ENCODE measurements at places on chromosomes 1 and 21. TPM values are rescaled to one million over a fixed set of nuclear protein-coding genes. Genes with fewer than 3 reads are reported as not detected.

DNA sequence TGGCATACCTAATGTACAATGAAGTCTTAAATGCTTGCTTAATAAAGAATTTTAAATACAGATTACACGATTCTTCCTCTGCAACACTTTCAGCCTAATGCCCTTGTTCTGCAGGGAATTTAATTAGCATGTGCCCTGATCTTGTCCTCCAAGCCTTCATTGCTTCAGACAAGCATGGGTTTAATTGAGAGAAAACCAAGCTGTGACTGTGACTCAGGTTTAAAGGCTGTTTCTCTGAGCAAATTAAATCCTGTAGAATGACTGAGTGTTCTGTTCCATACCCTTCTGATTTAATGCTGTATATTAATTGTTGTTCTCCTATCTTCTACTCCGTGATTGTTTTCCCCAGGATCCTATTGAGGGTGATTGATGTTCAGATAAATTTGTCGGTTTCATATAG lies 269.0 kb upstream of the PRMT6 start:
- no peaks in the 10 kb centered on the region for H3K27me3 ChIP-seq
- H3K4me1 ChIP-seq: no peaks in the 10 kb centered on the region
- no peak overlapping the region for H3K27ac ChIP-seq

- H3K4me3 ChIP-seq: no peak overlapping the region
- DNase-seq: no peak
- H3K4me1 ChIP-seq: no peaks in the 10 kb centered on the region
- no peak overlapping the region for H3K27ac ChIP-seq
- H3K36me3 ChIP-seq: no peaks in the 10 kb centered on the region
Measured at GRCh38 chr1:50048791-50049190, 25.0 kb upstream of the AGBL4 start.

Gene CD164L2
- total RNA-seq: not detected

Gene CASZ1
- total RNA-seq: 5.2 TPM

GRCh38 chr1:16979475-16980327 lies 719 bp downstream of the MFAP2 start:
- peak overlapping the region; percentile 46 for H3K27ac ChIP-seq
- DNase-seq: no peak

- no peak overlapping the region for H3K27ac ChIP-seq
- peak; percentile 26 for DNase-seq
- H3K4me3 ChIP-seq: no peak overlapping the region
- H3K4me1 ChIP-seq: peaks cover 7% of the 10 kb centered on the region
Measured at GRCh38 chr1:33165209-33165608, 16.6 kb downstream of the TRIM62 start.

- H3K36me3 ChIP-seq: no peaks in the 10 kb centered on the region
- H3K4me1 ChIP-seq: peaks cover 31% of the 10 kb centered on the region
- H3K27me3 ChIP-seq: no peaks in the 10 kb centered on the region
- no peak overlapping the region for H3K4me3 ChIP-seq
- H3K27ac ChIP-seq: no peak overlapping the region
- no peak for DNase-seq
Measured at GRCh38 chr1:32984455-32985171, 20.0 kb upstream of the RNF19B start.

Gene OLFML2B
- 8.0 TPM for total RNA-seq

Gene PPFIA4
- 2.7 TPM for total RNA-seq

Gene SEMA4A
- total RNA-seq: 21.5 TPM

GRCh38 chr1:156230473-156230837 lies 11.5 kb upstream of the BGLAP start:
- H3K27ac ChIP-seq: no peak overlapping the region
- peaks cover 6% of the 10 kb centered on the region for H3K36me3 ChIP-seq
- H3K27me3 ChIP-seq: no peaks in the 10 kb centered on the region
- no peak overlapping the region for H3K4me3 ChIP-seq
- no peak for DNase-seq
- no peaks in the 10 kb centered on the region for H3K4me1 ChIP-seq

DNA sequence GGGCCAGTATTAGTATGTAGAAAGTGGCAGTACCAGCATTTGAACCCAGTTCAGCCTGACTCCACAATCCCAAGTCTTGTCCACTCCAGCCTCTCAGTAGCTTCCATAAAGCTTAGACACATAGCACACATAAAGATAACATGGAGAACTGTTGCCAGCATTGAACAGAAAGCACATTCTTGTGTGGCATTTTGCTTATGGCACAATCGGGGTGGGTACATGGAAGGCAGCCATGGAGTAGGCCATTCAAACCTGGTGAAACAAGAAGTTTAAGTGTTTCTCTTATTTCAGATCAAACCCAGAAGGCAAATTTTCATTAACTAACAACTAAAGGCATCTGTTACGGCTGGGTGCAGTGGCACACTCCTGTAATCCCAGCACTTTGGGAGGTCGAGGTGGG lies 102.7 kb downstream of the HIVEP3 start:
- no peaks in the 10 kb centered on the region for H3K27me3 ChIP-seq
- no peaks in the 10 kb centered on the region for H3K4me1 ChIP-seq
- H3K36me3 ChIP-seq: no peaks in the 10 kb centered on the region
- no peak overlapping the region for H3K27ac ChIP-seq
- no peak overlapping the region for H3K4me3 ChIP-seq

GRCh38 chr1:186715887-186716809 lies 35.9 kb upstream of the PTGS2 start:
- H3K4me3 ChIP-seq: no peak overlapping the region
- H3K36me3 ChIP-seq: no peaks in the 10 kb centered on the region
- H3K27ac ChIP-seq: no peak overlapping the region
- no peaks in the 10 kb centered on the region for H3K27me3 ChIP-seq
- no peaks in the 10 kb centered on the region for H3K4me1 ChIP-seq
- DNase-seq: no peak

DNA sequence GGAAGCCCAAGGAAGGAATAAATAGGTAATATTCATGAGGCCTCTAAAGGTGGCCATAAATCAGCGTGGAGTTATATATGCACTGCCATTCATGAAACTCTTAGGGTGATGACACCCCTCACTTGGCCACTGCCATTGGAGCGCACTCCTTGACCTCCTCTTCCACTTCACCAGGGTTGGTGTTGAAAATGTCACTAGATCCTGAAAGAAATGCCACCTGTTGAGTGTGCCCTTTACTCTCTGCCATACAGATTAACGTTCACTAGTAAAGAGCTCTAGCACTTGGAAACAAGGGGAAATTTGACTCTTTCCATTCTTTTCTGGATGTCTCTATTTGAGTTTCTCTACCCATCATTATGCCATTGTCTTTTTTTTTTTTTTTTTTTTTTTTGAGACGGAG lies 83.5 kb upstream of the GREM2 start:
- H3K27ac ChIP-seq: no peak overlapping the region
- H3K4me1 ChIP-seq: no peaks in the 10 kb centered on the region
- no peak overlapping the region for H3K4me3 ChIP-seq
- DNase-seq: no peak
- H3K27me3 ChIP-seq: no peaks in the 10 kb centered on the region
- no peaks in the 10 kb centered on the region for H3K36me3 ChIP-seq

- no peaks in the 10 kb centered on the region for H3K27me3 ChIP-seq
- no peaks in the 10 kb centered on the region for H3K36me3 ChIP-seq
- H3K4me1 ChIP-seq: peaks cover 16% of the 10 kb centered on the region
- peak; percentile 78 for DNase-seq
Measured at GRCh38 chr21:43372663-43373361, 54.1 kb downstream of the SIK1 start.

DNA sequence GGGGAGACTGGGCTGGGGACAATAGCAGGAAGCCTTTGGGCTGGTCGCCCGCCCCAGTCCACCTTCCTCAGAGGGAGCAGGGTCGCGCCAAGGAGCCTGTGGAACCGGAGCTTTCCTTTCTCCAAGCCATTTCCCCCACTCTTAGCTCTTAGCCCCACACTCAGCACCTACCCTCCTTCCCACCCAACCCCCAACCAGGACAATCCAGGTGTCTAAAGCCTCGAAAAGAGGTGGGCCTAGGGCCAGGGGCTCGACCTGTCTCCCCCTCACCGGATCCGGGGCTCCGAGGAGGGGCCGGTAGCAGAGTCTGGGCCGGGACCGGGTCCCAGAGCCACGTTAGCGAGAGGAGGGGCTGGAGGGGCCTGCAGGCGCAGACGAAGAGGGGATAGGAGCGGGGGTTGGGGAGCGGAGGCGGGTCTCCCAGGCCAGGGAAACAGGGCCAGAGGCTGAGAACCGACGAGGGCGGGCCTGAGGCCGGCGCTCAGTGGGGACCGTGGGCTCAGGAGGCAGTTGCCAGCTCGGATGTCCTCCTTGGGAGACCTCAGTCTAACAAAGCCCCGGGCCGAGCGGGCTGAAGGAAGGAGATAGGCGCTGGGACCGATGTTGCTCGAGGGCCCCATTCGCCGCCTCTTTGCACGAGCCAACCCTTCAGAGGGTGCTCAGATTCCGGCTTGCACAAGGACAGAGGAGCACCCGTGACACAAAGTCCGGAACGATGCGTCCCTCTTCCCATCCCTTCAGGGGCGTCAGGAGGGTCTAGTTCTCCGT lies 943 bp downstream of the SEMA6C start:
- H3K4me1 ChIP-seq: peaks cover 25% of the 10 kb centered on the region
- no peaks in the 10 kb centered on the region for H3K36me3 ChIP-seq
- peak; percentile 32 for DNase-seq
- no peak overlapping the region for H3K4me3 ChIP-seq

GRCh38 chr1:154729577-154729976 lies 121.6 kb upstream of the ADAR start:
- DNase-seq: no peak
- no peaks in the 10 kb centered on the region for H3K36me3 ChIP-seq
- no peak overlapping the region for H3K27ac ChIP-seq
- H3K4me1 ChIP-seq: no peaks in the 10 kb centered on the region

DNA sequence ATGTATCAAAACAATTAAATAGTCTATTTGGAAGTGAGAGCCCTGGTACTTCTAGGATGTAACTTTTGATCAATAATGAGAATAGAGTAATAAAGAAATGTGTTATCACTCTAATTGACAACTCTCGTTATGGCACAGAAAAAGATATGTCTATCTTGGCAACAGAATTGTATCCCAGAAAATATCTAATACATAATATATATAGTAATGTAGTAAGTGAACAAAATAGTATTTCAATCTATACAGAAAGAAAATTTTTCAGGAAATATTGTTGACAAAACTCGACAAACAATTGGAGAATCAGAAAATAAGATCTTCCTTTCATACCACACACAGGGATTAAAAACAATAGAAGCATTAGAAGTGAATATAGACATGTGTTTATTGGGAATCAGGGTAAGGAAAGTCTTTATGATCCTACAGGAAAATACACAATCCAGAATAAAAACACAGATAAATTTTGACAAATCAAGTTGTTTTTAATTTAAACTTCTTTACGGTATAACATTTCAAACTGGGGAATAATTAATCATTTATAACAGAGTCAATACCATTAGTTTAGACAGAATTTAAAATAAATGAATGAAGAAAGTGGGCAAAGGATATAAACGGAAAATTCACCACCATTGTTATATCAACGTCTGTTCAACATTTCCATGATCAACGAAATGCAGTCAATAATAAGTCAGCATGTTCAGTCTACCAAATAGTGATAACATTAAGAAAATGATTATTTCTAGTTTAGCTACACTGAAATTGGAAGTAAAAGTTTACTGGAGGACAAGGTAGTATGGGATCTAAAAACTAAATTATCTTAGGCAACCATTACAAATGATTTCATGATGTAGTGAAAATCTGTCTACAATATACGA lies 1526.5 kb upstream of the TPTE start:
- no peaks in the 10 kb centered on the region for H3K36me3 ChIP-seq
- H3K4me1 ChIP-seq: no peaks in the 10 kb centered on the region
- H3K27ac ChIP-seq: no peak overlapping the region
- no peaks in the 10 kb centered on the region for H3K27me3 ChIP-seq
- no peak for DNase-seq
- H3K4me3 ChIP-seq: no peak overlapping the region

DNA sequence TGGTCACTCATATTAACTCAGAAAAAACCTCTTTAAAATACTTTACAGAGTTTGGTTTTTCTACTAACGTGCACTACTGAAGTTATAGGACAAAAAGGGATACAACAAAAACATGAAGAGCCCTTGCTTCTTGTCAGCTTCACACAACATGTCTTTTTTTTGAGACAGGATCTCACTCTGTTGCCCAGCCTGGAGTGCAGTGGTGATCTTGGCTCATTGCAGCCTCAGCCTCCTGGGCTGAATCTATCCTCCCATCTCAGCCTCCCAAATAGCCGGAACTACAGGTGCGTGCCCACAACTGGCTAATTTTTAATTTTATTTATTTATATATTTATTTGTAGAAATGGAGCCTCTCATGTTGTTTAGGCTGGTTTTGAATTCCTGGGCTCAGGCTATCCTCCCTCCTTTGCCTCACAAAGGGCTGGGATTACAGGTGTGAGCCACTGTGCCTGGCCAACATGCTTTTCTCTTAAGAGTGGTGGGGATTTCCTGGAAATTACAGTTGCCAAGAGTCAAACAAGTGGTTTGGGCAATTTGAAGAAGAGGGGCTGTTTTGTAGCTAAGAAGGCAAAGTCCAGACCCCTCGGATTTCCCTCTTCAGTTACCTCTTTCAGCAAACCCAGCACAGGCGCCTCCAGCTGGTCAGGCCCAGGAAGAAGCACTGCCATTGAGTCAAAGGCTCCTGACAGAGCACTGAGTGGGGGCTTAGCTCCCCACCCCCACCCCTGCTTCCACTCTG lies 6.4 kb upstream of the SMPDL3B start:
- H3K4me3 ChIP-seq: no peak overlapping the region
- H3K27ac ChIP-seq: no peak overlapping the region
- no peaks in the 10 kb centered on the region for H3K4me1 ChIP-seq
- no peaks in the 10 kb centered on the region for H3K27me3 ChIP-seq

DNA sequence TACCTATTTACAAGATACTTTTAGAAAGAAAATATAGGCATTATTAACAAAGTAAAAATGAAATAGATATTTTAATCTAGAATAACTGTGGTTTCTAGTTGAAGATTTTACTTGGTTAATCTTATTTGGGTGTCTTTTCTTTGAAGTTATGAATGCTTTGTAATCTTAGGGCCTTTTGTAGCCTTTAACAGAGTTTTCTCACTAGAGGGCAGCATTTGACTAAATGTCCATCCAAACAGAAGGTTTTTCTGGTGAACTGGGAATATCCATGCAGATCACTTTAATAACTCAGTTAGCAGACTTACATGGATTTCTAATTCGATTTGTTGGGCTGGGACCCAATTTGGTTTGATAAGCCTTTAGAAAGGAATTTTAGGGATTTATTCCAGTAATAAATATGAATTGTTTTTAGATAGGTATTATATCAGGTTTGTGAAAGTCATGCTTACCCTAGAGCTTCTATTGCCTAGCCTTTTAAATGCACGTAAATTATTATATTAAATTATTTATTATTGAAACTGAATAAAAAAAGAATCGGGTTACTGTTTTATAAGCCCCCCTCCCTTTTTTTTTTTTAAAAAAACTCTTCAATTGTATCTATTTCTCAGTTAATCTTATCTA lies 119.7 kb downstream of the ZNF326 start:
- peaks cover 4% of the 10 kb centered on the region for H3K27me3 ChIP-seq
- H3K27ac ChIP-seq: no peak overlapping the region
- H3K36me3 ChIP-seq: no peaks in the 10 kb centered on the region

DNA sequence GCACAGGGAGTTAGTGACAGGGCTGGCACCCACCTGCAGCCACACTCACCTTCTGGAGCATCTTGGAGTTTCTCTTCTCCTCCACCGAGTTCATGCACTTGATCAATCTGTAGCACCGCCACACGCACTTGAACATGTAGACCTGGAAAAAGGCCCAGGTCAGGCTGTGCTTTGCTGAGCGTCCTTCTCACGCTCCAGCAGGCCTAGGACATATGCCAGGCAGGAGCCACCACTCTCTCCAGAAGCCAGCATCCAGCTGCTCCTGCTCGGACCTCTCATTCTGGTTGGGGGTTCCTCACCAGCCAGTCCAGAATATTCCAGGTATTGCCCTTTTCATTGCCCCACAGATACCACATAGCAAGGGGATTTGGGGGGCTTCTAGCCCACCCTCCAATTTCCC lies 11.7 kb upstream of the MATN1 start:
- H3K27me3 ChIP-seq: no peaks in the 10 kb centered on the region
- peak; percentile 97 for DNase-seq
- peaks cover 29% of the 10 kb centered on the region for H3K4me1 ChIP-seq
- H3K4me3 ChIP-seq: no peak overlapping the region

All from thyroid gland (tissue), 4 donors.